MCF 10A (cell line): ENCODE measurements at places on chromosomes 13 and 19.

GRCh38 chr13:43368003-43368402 lies 344.6 kb downstream of the DNAJC15 start:
- DNase-seq = peak; percentile 8

GRCh38 chr19:8174706-8175105 lies 25.3 kb upstream of the FBN3 start:
- DNase-seq = peak; percentile 84

GRCh38 chr13:25977216-25977615 lies 74.6 kb downstream of the SHISA2 start:
- no peak for DNase-seq

DNA sequence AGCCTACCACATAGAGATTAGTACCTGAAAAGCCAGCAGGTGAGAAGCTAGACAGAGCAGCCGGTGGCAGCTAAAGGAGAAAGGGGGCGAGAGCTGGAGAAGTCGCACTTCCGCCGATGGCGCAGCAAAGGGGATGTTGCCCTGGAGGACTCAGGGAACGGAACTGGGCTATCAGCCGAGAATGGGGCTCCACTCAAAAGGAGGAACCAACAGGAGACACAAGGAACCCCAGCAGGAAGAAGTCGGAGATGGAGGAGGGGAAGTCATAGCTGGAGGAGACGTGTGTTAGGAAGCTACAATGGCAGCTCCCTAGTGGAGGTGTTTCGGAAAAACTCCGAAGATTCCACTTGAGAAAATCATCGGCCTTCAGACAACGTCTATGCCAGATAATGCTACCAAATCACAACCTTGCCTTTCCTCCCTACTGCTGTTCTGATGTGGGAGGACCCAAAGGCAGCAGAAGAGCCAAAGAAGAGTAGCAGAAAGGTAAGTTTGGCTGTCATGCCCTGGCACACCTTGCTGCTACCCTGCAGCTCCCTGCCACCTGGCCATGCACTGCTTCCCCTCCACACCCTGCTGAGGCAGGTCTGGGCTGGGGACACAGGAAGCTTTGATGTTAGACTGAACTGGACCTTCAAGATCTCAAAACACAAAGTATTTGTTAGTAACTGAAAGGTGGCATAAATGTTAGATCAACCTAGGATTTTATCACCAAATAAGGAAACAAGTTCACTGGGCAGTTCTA lies 127.9 kb downstream of the DLEU7 start:
- no peak for DNase-seq

DNA sequence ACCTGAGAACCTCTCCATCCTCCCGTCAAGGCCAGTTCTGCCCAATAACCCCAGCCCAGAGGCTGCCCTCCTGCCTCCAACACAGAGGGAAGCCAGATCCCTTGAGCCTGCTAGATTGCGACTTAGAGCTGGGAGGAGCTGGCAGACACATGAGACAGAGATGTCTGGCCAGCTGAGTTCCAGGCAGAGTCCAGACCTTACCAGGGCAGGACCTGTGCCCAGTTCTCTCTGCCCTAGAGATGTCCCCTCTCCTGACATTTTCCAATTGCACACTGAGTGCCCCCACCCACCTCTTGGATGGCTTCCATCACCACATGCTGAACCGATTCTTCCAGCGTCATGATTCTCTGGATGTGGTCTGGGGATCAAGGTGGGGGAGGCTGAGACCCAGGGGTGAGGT lies 3.0 kb downstream of the HOOK2 start:
- no peak for DNase-seq

GRCh38 chr13:102715447-102715846 lies 20.6 kb upstream of the METTL21C start:
- no peak for DNase-seq

GRCh38 chr13:26883613-26884257 lies 123.1 kb upstream of the GPR12 start:
- no peak for DNase-seq

DNA sequence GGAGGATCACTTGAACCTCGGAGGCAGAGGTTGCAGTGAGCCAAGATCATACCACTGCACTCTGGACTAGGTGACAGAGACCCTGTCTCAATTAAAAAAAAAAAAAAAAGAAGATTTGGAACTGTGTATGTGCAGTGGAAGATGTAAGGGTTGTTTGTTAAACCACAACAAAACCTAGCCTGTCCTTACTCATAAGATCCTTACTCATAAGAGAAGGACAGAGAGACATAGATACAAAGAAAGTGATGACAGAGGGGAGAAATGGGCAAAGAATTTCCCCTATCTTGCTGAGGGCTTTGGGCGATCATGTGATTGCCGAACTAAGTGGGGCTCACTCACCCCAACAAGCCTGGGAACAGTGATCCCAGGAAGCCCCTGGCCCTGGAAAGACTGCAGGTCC lies 7.9 kb downstream of the ITPKC start:
- no peak for DNase-seq
